ENCODE measurements at places on chromosomes 13 and 19.

DNA sequence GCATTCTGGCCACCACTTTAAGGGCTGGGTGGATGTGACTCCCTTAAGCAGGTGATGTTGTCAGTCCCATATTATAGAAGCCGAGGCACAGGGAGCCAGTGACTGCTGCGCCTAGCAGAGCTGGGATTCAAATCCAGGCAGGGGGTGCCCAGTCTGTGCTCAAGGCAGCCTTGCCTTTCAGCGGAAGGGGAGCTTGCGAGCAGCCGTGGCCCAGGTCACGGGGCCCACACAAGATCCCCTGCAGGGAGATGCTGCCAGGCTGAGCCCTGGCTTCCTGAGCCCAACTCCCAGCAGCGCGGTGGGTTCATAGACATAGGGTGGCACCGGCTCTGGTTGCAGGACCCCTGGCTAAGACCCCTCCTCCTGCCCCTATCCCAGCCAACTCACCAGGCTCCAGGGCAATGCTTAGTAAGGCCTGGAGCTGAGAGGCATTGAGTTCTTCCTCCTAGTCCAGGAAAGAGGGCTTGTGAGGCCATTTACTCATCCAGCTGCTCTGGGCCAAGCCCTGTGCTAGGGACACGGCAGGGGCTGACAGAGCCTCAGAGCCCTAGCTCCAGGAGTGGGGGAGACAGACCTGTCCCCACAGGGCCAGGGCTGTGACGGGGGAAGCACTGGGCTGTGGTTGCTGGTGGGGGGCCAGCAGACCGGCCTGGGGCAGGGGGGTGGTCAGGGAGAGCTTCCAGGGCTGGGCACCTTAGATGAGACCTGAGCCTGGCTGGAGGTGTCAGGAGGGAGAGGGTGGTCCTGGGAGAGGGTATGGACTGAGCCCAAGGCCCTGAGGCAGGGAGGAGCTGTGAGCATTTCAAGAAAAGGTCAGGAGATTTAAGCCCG is 9.6 kb downstream of the CAPN12 start:
- no peak for DNase-seq

GRCh38 chr19:47243364-47243775 is 12.4 kb upstream of the BBC3 start:
- DNase-seq = no peak

DNA sequence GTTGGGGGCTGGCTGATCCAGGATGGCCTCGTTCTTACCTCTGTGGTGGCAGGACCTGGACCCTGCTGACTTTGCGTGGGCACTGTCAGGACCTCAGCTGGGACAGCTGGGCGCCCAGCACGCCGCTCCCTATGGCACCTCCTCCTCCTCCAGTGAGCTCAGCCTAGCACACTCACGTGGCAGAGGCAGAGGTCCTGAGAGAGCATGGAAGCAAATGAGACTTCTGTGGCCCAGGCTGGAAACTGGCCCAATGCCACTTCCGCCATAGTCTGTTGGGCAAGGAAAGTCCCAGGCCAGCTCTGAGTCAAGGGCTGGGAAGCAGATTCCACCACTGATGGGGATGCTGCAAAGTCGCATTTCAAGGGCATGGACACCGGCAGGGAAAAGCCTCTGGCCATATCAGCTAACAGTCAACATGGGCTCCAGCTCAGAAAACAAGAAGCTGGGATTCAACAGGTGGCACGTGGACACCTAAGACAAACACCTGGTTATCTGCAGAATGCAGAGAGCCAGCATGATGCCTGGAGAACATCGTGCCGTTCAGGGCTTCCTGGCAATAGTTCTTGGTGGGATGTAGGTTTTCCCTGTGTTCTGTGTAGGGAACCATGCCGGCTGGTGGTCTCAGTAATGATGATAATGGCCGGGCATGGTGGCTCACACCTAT is 16.7 kb downstream of the MYBPC2 start:
- DNase-seq = no peak

- no peak for DNase-seq
Observed at GRCh38 chr19:18093439-18094161, 4.0 kb upstream of the MAST3 start.

DNA sequence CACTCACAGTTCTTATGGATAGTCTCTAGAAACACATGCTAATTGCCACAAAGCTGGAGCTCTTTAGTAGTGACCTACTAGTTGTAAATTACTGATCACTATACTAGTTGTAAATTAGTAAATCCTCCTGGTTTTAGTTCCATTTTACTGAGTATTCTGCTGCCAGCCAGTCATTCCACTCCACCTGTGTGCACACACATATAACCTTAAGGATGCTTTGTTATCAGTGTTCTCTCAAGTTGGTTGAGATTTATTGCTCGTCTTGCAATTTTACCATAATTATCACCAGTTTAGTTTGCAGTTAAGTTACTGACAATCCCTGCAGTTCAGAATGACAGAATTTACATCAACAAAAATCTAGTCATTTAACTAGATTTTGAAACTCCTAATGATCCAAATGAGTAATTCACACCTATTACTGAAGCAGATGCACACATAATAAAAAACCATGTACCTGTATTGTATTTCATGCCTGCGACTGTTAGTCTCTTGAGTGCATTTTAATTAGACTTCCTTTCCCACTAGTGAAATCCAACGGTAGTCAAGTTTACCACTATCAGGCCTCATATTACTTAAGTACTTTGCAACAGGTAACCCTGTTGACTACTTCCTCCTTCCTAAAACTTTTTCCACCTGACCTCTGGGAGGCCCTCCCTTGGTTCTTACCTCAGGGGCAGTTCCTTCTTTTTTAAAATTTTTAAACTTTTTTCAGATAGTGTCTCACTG is 7.6 kb downstream of the TPT1 start:
- no peak for DNase-seq

GRCh38 chr19:11359421-11359820 is 4.2 kb downstream of the PLPPR2 start:
- DNase-seq = no peak

DNA sequence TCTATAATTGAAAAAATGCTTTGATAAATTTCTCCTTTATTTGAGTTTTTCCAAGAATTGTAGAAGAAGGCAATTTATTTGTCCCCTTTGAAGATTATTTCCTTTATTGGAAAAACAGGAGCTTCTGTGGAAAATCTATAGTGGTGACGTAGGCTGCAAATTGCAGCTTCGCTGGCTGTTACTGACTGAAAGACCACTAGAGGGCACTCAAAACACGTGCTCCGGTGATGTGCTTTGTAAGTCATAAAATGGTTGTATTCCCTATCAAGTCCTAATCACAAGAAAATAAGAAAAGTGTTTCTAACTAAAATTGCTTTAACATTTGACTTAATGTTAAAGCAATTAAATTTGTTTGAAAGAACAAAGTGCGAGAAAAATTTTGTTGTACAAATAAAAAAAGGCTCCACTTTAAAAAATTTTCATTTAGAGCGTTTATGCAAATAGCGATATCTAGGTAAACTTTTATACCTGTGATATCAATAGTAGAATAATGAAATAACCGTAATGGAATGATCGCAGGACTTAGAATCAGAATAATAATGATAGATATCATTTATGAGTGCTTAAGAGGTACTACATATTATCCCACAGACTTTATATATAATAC is 638.2 kb upstream of the SPRY2 start:
- DNase-seq = no peak

- no peak for DNase-seq
Observed at GRCh38 chr19:48752496-48753365, at the start of gene FUT1. Gene FUT1 (minus strand): TSS chr19:48752641. CDS start chr19:48751281, 1,360 bp downstream.

GRCh38 chr13:103287659-103288058 is 221.4 kb upstream of the SLC10A2 start:
- peak; percentile 2 for DNase-seq

- DNase-seq = no peak
Observed at GRCh38 chr13:53136554-53137215, 108.1 kb downstream of the OLFM4 start.

- no peak for DNase-seq
Observed at GRCh38 chr13:20460761-20461160, 64.9 kb downstream of the CRYL1 start.

DNA sequence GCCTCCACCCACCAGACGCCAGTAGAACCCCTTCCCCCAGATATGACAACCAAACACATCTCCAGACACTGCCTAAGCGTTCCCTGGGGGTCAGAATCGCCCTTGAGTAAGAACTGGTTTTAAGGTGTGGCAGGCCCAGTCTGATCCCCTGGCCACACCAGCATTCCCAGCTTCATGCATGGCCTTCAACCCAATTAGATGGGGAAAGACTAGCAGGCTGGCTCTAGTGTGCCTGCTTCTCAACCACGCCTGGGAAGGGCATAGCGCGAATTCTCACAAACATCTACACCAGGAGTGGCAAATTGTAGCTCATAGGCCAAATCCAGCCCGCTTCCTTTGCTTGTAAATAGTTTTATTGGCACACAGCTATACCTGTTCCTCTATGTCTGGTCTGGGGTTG is 13.6 kb downstream of the HAUS8 start:
- DNase-seq = no peak

- DNase-seq = no peak
Observed at GRCh38 chr19:16896146-16897028, 7.6 kb downstream of the F2RL3 start.

- no peak for DNase-seq
Observed at GRCh38 chr19:5586300-5587070, 18.7 kb upstream of the TINCR start.

GRCh38 chr13:97133955-97134354 is 88.2 kb upstream of the MBNL2 start:
- no peak for DNase-seq

DNA sequence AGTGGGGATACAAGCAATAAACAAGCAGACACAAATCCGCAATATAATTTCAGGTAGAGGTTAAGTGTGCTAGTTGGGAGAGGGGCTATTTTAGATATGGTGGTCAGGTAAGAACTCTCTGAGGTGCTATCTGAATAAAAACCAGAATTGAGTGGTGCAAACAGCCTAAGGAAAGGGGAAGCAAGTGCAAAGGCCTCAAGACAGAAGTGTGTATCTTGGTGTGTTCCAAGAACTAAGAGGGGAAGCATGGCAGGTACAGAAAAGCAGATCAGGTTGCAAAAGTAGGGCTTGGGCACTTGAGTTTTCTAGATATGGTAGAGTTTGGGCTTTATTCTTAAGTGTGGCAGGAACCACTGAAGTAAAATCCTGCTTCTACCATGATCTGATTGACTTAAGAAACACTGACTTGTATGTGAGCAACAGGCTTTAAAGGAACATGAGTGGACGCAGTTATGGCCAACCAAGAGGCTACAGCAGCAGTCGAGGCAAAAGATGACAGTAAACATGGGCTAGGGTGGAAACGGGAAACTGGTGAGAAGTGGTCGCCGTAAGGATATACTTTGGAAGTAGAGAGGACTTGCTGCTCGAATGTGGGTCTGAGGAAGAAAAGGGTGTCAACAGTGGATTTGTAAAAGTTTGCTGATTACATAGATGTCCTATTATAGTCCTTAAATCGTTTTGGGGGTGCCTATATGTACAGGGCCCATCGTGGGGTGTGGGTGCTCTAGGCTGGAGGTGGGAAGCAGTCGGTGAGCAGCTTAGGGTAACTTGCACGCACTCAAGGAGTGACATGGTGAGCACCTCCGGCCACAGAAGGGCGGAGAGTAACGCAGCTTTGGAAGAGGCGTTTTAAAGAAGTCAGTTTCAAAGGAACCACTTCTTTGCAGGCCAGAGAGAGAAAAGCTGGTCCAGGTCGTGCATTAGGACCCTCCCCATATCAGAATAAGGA is 677 bp downstream of the TGDS start:
- no peak for DNase-seq

- DNase-seq = no peak
Observed at GRCh38 chr19:517721-518597, 10.7 kb downstream of the TPGS1 start.

DNA sequence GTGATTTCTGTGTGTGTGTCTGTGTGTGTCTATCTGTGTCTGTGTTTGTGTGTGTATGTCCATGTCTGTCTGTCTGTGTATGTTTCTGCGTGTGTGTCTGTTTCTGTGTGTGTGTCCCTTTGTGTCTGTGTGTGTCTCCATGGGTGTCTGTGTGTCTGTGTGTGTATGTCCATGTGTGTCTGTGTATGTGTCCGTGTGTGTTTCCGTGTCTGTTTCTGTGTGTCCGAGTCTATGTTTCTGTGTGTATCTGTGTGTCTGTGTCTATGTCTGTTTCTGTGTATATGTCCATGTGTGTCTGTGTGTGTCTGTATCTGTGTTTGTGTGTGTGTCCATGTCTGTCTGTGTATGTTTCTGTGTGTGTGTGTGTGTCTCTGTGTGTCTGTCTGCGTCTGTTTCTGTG is 276.3 kb upstream of the SOX1 start:
- DNase-seq = no peak

DNA sequence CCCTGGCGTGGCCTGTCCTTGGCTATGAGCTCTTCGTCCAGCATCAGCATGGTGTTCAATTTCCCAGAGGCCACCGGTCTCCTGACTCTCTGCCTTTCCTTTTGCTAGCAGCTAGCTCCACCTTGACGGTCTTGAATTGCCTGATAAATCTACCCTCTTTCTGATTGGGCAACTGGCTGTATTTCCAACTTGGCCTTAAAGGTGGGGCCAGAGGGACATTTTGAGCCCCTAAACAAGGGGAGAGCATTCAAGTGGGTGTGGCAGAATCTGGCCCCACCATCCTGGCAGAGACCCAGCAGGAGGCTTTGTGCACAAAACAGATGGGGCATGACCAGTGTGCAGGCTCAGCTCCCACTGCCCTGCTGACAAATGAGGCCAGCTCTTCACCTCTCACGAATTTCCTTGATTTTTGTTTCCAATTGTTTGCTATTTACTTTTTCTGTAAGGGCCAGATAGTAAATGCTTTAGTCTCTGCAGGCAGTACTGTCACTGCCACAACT is 148.9 kb upstream of the VSTM2B start:
- no peak for DNase-seq

GRCh38 chr13:79320433-79320832 is 85.6 kb downstream of the RBM26 start:
- DNase-seq = no peak

DNA sequence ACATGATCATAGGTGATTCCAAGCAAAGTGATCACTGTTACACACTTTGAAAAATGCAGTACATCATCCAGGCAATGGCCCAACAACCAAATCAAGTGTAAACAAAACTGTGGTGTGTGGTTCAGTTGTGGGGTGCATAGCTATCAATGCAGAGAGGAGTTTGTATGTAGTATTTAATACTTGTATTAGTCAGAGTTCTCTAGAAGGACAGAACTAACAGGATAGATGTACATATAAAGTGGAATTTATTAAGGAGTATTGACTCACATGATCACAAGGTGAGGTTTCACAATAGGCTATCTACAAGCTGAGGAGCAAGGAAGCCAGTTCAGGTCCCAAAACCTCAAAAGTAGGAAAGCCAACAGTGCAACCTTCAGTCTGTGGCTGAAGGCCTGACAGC is 249.3 kb upstream of the HTR2A start:
- no peak for DNase-seq

DNA sequence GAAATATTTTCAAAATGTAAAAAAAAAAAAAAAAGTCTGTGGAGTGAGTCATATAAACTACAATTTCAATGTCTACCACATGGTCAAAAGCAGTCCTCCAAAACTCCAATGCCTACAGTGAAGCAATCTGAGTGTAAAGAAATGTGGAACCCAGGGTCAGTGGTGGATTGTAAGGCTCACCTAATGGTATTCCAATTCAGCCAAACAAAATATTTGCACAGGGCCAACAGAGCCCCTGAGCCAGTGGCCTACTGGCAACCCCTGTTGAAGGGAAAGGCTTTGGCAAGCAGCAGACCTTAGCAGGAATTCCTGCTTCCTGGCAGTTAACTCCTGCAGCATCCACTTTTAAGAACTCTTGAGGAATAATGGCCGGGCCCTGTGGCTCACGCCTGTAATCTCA is 3.4 kb downstream of the DNMT1 start:
- peak; percentile 76 for DNase-seq

All from HS-5 (cell line).